GF-D8 (cell line): ENCODE measurements at places on chromosomes 12 and 14.

DNA sequence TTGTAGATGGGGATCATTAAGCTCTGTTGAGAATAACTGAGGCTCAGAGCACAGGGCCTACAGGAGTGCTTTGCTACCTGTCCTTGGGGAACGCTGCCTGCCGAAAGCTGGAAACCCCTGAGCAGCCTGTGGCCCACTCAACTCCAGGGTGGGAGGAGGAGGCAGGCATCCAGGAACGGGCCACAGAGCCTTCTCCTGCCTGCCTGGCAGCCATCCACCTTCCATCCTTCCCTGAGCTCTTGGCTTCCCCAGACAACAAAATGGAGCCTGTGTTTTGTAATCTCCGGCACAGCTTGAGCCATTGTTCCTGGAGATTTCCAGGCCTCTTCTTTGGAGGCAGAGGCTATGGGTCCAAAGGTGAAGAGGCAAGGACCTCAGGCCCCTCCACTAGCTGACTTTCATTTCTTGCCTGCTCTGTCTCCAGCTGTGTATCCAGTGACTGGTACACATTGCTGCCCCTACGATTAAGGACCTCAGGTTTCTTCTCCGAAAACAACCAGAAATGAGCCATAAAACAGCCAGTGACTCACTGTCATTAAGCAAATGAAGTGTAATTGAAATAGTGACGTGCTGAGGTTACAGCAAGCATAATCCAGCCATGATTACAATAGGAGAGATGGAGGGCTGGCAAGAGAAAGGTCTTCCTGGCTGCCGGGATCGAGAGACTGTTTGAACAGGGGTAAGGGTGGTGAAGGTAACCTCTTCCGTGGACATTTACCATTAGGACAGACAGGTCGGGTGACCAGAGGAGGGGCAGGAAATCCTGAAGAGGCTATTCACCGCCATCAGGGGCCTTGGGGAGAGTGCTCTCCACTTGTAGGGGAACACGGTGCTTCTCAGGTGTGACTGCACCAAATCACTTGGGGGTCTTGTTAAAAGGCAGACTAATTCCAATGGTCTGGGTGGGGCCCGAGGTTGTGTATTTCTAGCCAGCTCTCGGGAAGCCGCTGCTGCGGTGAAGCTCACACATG, 56.3 kb upstream of the KCNA5 start:
- DNase-seq: no peak

DNA sequence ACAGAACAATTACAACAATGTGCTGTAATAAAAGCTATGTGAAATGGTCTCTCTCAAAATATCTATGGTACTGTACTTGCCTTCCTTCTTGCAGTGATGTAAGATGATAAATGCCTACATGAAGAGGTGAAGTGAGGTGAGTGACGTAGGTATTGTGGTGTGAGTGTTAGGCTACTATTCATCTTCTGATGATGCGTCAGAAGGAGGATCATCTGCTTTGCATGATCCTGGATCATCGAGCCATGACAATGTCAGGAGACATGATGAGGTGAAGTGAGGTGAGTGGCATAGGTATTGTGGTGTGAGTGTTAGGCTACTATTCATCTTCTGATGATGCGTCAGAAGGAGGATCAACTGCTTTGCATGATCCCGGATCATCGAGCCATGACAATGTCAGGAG, 105.8 kb downstream of the KCNC2 start:
- no peak for DNase-seq

DNA sequence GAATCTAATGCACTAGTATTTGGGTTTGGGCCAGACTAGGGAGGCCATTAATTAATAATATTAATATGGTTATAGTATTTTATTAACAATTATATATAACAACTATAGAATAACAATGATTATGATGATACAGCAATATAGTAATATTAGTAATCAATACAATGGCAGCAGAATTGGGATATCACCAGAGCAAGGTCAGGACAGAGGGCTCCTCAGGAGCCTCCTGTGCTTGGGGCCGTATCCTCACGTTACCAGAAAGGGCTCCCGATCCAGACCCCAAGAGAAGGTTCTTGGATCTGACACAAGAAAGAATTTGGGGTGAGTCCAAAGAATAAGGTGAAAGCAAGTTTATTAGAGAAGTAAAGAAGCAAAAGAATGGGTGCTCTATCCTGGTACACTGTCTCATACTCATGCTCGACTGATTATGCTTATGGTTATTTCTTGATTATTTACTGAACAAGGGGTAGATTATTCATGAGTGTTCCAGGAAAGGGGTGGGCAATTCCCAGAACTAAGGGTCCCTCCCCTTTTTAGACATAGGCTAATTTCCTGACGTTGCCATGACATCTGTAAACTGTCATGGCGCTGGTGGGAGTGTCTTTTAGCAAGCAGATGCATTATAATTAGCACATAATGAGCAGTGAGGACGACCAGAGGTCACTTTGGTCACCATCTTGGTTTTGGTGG, 61.6 kb downstream of the RIN3 start:
- no peak for DNase-seq

DNA sequence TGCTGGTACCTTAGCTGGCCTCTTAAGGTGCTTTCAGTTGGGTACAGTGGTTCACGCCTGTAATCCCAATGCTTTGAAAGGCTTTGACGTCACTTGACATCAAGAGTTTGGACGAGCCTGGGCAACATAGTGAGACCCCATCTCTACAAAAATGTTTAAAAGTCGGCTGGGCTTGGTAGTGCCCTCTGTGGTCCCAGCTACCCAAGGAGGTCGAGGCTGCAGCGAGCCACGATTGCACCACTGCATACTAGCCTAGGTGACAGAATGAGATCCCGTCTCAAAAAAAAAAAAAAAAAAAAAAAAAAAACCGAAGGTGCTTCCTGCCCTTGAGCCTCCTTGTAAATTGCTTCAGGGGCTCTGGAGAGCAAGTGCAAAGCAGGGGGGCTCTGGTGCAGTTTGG, 50.0 kb downstream of the ACACB start:
- no peak for DNase-seq

DNA sequence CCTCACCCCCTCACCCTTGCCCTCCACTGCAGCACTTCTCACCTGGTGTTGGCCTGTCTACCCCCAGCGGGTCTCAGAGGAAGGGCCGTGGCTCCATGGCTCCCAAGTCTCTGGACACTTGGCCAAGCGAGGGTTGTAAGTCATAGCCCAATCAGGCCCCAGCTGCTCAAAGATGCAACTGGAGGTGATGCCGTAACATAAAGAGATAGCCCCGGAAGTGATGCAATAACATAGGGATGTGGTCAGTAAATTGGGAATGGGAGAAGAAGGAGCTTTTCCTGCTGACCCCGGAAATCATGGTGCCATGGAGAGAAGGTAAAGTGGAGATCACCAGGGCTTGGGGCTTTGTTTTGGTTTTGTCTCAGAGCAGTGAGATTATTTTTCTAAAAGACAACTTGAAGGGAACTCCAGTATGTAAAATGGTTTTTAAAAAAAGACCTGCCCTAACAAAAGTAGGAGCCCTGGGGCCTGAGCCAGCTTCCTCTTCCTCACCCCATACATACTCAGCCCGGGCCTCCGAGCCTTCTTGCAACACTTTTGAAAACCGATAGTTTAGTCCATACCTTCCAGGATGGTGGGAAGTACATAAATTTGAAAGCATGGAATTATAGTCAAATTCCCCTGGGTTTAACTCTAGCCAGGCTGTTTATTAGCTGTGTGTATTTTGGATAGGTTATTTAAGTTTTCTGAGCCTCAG, 212.5 kb downstream of the CRADD start:
- DNase-seq: no peak

- DNase-seq: no peak
Observed at GRCh38 chr12:87272851-87273250, 756.4 kb downstream of the C12orf50 start.

GRCh38 chr12:104477510-104478390, 21.0 kb downstream of the CHST11 start:
- peak; percentile 56 for DNase-seq

GRCh38 chr14:53850714-53851296, 105.8 kb downstream of the BMP4 start:
- no peak for DNase-seq

DNA sequence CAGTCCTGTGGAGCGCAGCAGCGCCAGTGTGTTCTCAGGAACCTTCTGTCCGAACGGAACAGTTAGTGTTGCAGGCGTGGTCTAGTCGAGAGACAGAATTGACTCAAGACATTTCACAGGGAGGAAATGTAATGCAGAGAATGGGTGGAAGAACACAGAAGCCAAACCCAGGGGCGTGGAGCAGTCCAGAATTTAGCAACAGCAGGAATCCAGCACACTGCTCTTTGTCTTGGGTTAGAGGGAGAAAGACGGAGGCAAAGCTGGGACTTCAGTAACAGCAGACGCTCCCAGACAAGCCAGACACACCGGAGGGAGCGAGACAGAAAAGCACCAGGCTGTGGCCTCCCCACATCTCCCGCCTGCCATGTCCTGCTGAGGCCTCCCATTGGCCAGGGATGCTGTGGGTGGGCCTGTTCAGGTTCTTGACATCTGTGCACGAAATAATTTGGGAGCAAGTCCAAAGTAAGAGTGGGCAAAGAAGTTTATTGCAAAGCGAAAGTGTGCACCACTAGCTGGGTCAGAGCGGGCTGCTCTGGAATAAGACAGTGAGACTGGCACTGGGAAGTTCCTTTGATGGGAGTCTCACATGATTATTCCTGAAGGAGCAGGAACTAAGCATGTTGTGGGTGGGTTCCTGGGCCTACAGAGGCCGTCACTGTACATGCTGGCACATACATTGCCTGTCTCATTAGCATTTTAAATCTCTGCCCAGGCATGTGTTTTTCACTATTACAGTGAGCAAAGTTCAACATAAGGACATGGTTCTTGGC, 339.3 kb upstream of the SFSWAP start:
- DNase-seq: no peak

DNA sequence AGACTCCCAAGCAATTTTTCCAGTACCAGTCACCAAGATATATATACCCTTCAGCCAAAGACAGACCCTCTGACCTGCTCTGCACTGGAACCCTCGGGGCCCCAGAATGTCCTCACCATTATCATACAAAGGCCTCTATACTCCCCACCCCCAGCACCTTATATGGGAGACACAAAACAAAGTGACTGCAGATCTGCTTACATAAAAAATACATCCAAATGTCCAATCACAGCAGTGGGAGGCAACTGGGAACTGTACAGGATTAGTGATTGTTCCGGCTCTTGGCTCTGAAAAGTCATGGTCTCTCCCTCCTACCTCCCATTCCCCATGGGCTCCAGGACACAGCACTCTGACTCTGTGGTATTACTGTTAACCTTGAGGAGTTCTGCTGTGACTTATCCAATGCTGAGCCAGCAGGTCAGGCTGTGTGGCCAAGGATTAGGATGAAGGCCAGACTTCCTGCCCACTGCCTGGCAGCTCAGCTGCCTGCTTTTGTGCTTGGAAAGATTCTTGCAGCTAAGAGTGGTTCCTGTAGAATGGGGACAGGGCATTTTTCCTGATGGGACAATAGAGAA, 13.7 kb downstream of the OXA1L start:
- no peak for DNase-seq

DNA sequence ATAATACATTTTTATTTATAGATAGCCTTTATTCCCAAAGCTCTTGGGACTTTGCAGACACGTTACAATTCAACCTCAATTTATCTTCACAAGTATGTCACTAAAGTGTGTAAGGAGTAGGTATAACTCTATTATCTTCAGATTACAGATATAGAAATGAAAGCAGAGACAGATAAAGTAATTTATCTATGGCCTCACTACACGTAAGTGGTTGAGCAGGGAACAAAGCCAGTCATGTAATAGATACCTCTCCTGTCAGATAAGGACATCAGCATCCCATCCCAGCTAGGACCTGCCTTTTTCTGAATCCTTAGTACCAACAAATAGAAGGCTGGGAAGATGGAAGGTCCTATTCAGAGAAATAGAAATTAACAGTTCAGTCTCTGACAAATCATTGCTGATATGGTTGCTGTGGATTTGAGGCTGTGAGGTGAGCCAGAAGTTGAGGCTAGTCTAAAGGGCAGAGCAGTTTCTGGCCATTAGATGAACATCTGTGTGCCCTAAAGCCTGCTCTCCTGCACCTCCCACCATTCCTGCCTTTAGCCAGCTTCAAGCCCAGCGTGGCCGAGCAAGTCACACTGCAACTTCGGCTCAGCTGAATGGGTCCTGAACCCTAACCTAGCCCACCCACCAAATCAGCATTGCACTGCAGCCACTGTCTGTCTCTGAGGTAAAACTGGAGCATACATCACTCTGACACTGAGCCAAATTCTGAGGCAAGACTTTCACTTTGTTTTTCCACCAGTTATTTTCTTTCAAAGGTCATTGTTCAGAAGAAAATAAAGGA, 71.1 kb upstream of the PLEKHA5 start:
- no peak for DNase-seq

- no peak for DNase-seq
Observed at GRCh38 chr12:5088586-5089264, 45.0 kb downstream of the KCNA5 start.

GRCh38 chr14:56057071-56057741, 61.0 kb upstream of the PELI2 start:
- no peak for DNase-seq

GRCh38 chr14:91755570-91756295, 23.8 kb upstream of the CATSPERB start:
- DNase-seq: no peak

- no peak for DNase-seq
Observed at GRCh38 chr12:11014234-11014633, 8.2 kb downstream of the TAS2R19 start.

DNA sequence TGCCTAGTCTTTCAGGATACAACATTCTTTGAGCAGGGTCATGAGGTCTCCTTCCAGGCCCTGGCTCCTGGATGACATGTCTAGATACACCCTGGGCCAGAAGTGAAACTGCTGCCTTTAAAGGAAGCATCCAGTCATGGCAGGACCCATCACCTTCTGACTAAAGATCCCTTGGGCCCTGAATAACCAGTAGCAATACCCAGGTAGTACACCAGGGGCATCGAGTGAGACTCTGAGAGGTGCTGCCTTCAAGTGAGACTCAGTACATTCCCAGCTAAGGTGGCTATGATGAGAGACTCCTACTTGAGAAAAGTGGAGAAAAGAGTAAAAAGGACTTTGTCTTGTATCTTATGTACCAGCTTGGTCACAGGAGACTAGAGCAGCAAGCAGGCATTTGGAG, 23.5 kb downstream of the OR6C68 start:
- no peak for DNase-seq

- DNase-seq: peak; percentile 65
Observed at GRCh38 chr14:22472935-22473854, 115.8 kb downstream of the DAD1 start.
